ENCODE measurements at places on chromosomes 13 and 19.
A peak's percentile ranks its signal among the peaks of the same experiment; 100 is the strongest.

DNA sequence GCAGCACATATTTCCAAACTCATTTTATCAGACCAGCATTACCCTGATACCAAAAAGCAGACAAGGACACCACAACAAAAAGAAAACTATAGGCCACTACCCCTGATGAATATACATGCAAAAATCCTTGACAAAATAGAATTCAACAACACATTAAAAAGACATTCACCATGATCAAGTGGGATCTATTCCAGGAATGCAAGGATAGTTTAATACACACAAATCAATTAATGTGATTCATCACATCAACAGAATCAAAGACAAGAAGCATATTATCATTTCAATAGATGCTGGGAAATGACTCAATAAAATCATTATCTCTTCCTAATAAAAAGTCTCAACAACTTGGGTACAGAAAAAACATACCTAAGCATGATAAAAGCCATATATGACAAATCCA lies 11.2 kb downstream of the ZNF347 start:
- H3K36me3 ChIP-seq: peaks cover 79% of the 10 kb centered on the region
- no peak overlapping the region for H3K27ac ChIP-seq
- H3K27me3 ChIP-seq: no peaks in the 10 kb centered on the region
- DNase-seq: no peak
- no peaks in the 10 kb centered on the region for H3K4me1 ChIP-seq

- H3K27ac ChIP-seq: no peak overlapping the region
- H3K4me3 ChIP-seq: no peak overlapping the region
- H3K27me3 ChIP-seq: no peaks in the 10 kb centered on the region
- DNase-seq: peak; percentile 18
Measured at GRCh38 chr13:113981611-113982295, 7.9 kb upstream of the C13orf46 start.

DNA sequence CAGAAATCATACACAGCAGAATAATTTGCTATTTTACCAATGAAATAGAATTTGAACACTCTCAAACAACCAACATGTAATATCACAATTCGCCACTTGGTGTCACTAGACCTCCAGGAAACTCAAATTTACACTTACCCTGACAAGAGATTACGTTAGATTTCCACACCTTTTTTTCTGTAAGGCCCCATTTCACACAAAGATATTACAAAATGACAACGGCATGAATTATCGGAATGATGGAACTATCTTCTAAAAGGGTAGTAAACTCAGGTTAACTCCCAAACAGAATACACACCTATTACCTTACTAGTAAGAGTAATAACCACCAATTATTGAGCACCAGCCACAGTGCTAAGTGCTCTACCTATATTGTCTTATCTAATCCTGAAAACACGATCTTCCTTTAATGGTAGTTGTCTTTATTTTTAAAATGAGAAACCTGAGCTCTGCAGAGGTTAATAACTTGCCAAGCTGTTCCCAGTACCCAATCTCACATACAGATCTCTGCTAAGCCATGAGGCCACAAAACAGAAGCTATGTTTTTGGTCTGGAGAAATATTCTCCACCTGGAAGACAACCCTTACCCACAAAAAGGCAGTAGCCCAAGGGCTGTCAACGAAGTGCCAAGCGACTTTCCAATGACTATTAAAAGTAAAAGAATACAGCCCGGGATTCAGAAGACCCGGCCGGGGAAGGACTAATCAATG lies 152.4 kb downstream of the DCLK1 start:
- no peaks in the 10 kb centered on the region for H3K36me3 ChIP-seq
- no peak overlapping the region for H3K27ac ChIP-seq
- H3K4me3 ChIP-seq: no peak overlapping the region
- DNase-seq: peak; percentile 24

- DNase-seq: peak; percentile 70
- peaks cover 54% of the 10 kb centered on the region for H3K4me1 ChIP-seq
- peak overlapping the region; percentile 94 for H3K4me3 ChIP-seq
- H3K36me3 ChIP-seq: peaks cover 39% of the 10 kb centered on the region
- H3K27ac ChIP-seq: peak overlapping the region; percentile 93
Measured at GRCh38 chr19:32691952-32692726, 518 bp downstream of the NUDT19 start.

DNA sequence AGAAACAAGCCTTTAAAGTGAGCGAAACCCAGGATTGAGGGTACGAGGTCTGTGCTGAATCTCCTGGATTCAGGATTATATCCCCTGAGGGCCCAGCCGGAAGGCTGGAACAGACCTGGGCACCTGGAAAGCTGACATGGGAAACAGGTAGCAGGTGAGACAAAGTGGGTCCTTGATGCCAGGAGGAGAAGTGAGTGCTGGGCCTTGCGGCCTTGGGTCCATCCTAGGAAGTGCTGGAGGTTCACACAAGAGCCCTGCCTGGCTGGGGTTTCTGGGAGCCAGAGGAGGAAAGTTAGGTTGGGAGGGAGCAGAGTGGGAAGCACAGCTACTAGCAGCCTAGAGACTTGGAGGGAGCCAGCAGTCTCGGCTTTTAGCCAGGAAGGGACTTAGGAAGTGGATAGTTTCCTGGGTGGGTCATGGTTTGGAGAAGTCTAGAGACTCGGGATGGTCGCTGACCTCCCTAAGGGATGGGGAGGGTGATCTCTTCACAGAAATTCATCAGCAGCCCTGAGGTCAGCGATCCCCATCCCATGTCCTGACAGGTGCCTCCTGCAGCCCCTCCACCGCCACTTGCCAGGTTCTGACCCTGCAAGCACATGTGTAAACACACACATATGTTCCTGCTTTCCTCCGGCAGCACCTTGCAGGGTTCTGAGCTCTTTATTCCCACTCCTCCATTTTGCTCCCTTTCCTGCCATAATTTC lies 29.4 kb upstream of the ZNF492 start:
- no peak overlapping the region for H3K4me3 ChIP-seq
- H3K36me3 ChIP-seq: no peaks in the 10 kb centered on the region
- no peaks in the 10 kb centered on the region for H3K27me3 ChIP-seq
- DNase-seq: no peak

Measured in activated naive CD4-positive, alpha-beta T cell treated with anti-CD3 and anti-CD28 coated beads, Interleukin-2, amount 10 ng/mL, durations not matched to agents 7 days and 5 days (primary cell).